ENCODE measurements at places on chromosomes 5 and 9.

GRCh38 chr5:109757490-109757889, 67.8 kb downstream of the MAN2A1 start:
- DNase-seq, result no peak

GRCh38 chr5:75202935-75203334, 33.7 kb downstream of the ANKRD31 start:
- DNase-seq, result no peak

DNA sequence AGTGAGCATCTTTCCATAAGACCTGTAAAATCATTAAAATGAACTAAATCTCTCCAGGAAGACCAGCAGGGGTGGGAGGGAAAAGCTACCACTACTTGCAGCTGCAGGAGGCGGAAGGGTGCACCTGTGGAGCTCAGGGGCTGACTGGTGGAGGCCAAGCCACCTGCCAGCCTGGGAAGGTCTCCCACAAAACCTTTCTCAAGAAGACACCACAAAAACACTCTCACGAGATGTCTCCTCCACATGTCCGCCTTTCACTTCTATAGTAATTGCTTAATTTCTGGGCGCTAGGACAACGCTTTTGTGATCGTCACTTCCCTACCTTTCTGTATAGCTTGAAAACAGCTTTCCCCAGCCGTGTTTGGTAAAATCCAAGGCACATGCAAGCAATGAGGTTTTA, 114.4 kb downstream of the ROR2 start:
- no peak for DNase-seq

- no peak for DNase-seq
These were observed 728.4 kb downstream of the MAT2B start for GRCh38 chr5:164233791-164234190.

- no peak for DNase-seq
These were observed 83.9 kb upstream of the TAS2R1 start for GRCh38 chr5:9713959-9714586.

DNA sequence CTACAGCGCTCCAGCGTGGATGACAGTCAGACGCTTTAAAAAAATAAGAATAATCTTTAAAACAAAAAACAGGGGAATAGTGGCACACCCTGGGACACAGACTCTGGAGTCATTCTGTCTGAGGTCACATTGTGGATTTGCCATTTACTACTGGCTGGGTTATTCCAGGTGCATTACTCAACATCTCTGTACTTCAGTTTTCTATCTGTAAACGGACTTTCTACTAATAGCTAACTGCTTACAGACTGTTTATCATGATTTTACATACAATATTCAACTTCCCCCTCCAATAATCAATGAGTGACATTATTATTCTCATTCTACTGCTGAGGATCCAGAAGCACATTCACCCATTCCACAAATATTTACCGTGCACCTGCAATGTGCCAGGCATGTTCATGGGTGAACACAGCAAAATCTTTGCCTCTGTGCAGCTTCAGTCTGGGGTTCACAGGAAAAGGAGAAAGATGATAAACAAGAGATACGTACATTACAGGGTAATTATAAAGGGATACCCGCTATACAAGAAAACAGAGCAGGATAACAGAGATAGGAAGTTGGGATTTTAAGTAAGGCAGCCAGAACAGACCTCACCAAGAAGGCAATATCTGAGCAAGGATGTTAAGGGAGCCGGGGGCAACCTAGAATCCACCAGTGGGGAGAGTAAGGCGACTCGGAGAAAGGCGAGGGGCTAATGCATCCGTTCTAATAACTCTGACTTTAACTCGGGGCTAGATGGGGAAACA, 984 bp upstream of the RAD23B start:
- peak; percentile 10 for DNase-seq

DNA sequence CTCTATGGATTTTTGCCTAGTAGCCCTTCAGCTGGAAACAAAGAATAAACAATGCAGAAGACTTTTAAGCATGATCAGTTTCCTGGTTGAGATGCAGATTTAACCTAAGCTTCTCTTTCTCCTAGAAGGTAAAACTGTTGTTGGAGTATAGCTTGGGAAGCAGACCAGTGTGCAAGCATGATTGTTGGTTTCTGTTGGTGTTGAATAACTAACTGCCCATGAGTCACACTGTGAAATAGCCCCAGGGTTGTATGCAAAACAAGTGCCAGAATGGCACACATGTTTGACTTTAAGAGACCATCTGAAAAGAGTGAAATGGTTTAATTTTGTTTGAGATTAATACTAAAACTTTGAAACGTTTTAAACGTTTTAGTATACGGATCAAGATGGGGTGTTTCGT, 227.1 kb downstream of the ARHGEF28 start:
- DNase-seq, result no peak

DNA sequence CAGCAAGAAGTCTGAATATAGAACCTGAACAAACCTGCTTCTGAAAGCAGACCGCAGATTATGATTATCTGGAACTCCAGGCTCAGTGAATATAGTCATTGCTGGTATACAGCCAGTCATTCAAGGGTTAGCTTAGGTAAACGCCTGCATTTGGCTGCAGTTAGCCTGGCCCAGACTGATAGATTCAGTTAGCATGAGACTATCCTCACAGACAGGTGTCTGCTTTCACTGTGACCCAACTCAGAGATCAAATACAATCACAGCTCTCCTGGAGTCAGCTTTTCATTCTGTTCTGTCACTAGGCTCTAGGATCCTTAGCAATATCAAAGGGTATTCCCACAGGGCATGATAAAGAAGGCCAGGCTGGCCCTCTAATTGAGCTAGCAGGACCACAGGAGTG, 138.6 kb upstream of the PLCXD3 start:
- no peak for DNase-seq

- no peak for DNase-seq
These were observed 37.6 kb upstream of the ORM1 start for GRCh38 chr9:114285166-114285867.

DNA sequence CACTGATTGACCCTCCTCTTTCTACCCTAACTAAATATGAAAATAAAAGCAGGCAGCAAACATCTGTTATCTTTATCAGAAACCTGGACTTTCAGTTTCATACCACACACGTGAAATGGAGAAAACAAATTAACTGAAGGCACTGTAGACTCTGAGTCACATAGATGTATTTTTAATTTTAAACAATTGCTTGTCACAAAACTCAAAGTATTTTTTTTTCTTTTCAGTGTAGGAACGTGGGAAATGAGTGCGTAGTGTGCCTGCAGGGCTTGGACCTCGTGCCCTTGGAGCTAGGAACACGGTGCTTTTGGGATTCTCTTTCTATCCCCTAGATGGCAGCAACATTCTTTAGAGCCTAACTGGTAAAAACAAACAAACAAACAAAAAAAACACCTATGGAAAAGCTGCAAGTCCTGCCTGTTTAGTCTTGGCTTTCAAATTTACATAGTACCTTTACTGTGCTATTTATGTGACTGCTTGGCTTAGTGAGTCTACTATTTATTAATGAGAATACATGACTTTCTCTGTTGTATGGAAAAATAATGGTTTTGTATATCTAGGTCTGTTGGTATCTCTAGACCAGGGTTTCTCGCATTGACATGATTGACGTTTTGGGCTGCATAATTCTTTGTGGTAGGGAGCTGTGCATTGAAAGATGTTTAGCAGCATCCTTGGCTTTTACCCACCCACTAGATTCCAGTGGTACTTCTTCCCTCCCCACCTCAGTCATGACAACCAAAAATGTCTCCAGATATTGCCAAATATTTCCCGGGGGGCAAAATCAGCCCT, 16.8 kb upstream of the ACTBL2 start:
- DNase-seq, result peak; percentile 8

DNA sequence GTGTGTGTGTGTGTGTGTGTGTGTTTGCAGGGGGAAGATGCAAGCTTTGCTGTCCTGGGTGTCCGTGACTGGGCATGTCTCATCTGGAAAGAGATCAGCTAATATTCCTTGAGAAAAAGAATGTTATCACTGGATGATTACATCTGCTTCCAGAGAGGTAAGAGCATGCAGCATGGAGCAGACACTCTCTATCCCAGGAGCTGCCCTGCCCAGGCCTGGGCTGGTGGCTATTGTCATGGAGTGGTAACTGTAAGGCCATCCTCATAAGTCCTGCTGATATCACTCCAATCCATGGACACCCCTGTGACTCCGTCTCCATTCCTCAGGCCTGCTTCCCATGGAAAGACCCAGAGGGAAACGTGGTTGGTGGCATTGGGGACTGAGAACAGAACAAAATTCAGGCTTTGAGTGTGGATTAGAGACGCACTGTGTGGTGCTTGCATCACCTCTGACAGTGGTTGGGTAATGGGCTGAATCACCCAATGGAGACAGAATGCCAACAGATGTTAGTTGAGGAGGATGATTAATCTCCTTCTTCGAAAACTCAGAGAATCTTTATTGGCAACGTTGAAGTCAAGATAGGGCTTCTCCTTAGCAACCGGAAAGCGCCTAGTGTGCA, 52.0 kb upstream of the KCNIP1 start:
- DNase-seq, result no peak

DNA sequence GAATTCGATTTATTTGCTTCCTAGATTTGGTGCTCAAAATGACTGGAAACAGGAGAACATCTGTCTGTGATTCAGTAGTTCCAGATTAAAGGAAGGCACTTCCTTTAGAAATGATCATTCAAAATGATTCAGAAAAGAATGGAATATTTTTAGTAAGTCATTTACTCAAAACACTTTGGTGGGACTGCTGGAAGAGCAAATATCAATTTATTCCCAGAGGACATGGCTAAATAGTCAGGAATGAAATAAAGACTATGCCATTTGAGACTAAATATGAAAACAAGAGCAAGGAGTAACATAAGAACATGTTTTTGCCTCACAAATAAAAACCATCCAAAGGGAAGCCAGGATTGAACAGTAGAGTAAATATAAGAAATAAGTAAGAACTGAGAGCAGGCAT, 138.6 kb upstream of the RASA1 start:
- no peak for DNase-seq

DNA sequence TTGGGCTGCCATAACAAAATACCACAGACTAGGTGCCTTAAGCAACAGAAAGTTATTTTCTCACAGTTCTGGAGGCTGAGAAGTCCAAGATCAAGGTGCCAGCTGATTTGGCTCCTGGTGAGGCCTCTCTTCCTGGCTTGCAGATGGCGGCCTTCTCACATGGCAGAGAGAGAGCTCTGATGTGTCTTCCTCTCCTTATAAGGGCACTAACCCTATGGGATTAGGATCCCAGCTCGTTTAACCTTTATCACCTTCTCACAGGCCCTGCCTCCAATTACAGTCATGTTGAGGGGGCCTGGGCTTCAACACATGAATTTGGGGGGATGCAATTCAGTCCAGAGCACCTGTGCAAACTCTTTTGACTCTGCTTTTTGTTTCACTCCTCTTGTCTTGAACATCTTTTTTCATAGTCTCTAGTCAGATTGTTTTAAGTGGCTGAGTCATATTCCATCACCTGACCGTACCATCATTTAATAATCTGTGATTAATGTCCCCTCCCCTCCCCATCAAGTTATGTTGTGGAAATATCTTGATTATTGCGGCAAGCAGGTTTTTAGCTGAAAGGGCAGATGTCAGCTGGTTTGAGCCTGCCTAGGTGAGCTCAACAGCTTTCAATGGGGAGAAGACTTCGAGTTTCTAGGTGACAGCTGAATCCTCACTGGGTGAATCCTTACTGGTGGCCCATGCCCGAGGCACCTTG, 61.8 kb downstream of the NDFIP1 start:
- no peak for DNase-seq

- DNase-seq, result no peak
These were observed 389.1 kb downstream of the GADD45G start for GRCh38 chr9:89993678-89994630.

GRCh38 chr5:93092349-93093105, 488.5 kb downstream of the NR2F1-AS1 start:
- DNase-seq, result no peak

DNA sequence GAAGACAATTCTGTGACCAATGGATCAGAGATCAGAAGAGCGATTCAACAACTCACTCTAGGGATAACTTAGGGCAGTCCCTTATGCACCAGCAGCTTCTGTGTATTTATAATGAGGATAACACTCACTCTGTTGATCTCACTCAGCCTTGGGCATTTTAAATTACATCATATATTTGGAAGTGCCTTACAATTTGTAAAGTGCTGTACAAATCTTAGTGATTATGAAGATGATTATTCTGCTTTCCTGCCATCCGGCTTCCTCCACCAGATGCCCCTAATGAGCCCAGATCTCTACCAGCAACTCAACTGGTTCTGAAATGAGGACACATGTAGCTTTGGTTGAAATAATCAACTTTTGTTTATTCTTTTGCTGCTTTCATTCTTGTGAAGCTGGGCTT, 105.3 kb downstream of the PCSK1 start:
- DNase-seq, result no peak

- no peak for DNase-seq
These were observed 3.8 kb upstream of the LCN1 start for GRCh38 chr9:135517407-135517822.

DNA sequence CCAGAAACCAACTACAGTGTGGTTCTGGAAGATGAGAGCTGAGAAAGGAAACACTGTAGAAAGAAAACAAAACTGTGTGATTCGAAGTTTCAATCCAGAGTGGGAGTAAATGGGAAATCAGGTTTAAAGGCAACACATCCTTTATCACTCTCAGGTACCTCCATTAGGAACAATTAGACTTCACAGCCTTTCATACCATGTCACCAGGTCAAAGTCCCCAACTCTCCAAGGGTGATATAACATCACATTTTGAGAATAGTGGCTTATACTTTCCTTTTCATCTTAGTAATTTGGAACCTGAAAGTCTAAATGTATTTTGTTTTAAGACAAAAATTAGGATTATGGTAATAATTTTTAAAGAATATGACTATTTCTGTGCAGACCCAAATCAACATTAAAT, 194.9 kb upstream of the WWC1 start:
- no peak for DNase-seq

- no peak for DNase-seq
These were observed 13.2 kb upstream of the ZBTB43 start for GRCh38 chr9:126791406-126792230.

DNA sequence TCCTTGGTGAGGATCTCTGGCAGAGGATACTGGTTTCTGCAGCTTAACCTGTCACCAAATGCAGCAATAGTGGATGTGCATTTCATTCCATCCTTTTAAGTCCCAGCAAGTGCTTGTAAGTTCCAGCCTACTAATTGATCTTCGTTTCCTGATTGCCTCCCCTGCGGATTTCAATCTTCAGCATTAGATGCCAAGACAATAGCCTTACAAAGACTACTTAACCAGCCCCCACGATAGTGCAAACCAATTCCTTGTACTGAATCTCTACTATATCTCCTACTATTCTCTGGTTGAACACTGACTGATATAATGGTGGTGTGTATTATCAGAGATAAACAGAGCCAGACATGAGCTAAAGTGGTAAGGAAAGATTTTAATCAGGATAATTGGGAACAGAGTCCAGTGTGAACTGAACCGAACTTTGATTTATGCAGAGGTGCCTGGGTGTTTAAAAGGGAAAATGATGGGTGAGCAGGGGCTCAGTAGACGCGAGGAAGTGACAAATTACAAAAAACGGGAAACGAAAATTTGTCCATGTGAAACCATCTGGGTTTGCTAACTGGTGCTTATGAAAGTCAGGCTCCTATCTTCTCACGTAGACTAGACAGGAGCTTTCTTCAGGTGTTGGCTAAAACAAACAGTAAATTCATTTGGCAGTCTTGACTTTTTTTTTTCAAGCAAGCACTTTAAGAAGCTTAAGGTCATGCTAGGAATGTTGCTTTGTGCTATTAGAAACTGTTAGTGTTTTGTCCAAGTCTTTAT, 106.9 kb upstream of the ST8SIA4 start:
- no peak for DNase-seq
